Ureter (tissue), 1 donor: ENCODE measurements at places on chromosomes 12 and 14. TPM values are rescaled to one million over a fixed set of nuclear protein-coding genes. Genes with fewer than 3 reads are reported as not detected.

DNA sequence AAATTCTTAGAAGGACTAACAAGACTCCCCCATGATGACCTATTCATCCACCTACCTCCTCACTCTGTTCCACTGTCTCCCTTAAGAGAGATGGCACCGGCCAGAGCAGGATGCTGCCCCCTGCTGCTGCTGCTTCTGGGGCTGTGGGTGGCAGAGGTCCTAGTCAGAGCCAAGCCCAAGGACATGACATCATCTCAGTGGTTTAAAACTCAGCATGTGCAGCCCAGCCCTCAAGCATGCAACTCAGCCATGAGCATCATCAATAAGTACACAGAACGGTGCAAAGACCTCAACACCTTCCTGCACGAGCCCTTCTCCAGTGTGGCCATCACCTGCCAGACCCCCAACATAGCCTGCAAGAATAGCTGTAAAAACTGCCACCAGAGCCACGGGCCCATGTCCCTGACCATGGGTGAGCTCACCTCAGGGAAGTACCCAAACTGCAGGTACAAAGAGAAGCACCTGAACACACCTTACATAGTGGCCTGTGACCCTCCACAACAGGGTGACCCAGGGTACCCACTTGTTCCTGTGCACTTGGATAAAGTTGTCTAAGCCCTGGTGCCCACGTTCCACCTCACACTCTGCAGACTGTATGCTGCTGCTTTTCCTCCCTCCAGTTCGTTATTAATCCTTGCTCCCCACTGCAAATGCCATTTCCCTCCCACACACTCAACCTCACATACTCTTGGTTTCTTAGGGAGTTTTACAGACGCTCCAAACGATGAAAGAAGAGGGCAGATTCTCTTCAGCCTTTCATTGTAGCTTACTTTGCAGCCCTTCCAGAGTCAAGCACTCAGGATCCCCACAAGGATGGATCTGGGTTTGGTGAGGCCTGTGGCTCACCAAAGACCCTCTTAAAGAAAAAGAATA lies at the start of gene RNASE8:
RNASE8 (plus strand) TSS at position 20 of the 873 bp plus-strand sequence; CDS start at position 91, 71 bp downstream.
- DNase-seq = no peak

- no peak for DNase-seq
These were observed 34.8 kb upstream of the CD9 start for GRCh38 chr12:6165395-6165794.

GRCh38 chr12:34598352-34598827 lies 576.1 kb downstream of the ALG10 start:
- no peak for DNase-seq

GRCh38 chr14:61211476-61212255 lies 69.5 kb downstream of the TMEM30B start:
- no peak for DNase-seq

DNA sequence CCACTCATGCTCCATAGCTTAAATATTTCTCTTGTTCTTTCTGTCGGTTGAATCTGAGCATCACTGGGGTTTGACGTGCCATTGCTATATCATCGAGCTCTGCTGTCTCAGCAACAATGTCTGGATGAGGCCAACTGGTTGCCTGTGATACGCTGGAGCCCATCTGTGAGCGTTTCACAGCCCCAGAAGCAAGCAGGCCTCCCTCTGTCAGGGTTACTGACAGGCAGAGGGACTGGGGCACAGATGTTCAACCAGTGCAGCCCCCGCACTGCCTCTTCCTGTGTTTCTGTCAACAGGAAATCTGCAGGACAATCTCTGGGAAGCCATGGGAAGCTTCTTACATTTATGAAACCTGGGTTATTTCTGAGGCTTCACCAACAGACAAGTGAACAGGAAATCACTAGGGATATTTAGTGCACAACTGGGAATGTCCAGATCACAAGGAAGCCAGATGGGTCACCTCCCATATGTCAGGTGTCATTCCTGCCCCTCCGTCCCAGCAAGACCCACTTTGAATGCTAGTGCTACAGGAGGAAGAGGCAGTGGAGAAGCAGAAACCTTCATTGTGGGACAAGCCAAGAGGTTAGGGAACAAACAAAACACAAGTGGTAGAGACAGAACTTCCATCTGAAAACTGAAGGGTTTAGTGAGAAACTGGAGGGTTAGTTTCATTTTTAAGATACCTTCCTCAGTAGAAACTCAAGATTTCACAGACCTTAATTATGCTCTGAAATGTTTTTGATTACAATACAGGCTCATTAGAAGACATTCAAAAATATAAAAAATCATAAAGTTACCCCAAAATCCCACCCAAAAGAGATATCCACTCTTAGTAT lies 24.1 kb downstream of the DMAC2L start:
- DNase-seq = no peak

DNA sequence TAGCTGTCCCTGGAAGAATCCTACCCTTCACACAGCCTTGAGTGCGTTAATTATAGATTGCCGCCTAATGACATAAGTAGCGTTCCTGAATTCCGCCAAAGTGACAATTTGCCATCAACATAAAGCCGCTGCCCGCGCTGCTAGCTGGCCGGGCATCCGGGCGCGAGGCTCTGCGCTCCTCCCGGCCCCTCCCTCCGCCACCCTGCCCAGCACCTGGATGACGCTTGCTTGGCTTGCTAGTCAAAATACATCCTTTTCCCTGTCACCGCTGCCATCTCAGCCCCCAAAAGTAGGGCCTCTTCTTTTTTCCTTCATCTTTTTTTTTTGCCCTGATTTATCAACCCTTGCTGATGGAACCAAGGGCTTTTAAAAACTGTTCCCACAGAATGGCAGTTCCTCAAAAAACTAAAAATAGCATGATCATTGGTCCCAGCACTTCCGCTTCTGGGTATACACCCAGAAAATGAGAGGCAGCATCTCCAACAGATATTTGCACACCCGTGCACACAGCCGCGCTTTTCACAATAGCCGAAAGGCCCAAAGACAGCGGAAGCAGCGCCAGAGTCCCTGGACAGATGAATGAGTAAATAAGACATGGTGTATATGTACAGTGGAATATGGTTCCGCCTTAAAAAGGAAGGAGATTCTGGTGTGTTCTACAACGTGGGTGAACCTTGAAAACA lies 235.2 kb downstream of the BCL11B start:
- no peak for DNase-seq

GRCh38 chr14:104179564-104180129 lies 41.3 kb downstream of the KIF26A start:
- DNase-seq = no peak

DNA sequence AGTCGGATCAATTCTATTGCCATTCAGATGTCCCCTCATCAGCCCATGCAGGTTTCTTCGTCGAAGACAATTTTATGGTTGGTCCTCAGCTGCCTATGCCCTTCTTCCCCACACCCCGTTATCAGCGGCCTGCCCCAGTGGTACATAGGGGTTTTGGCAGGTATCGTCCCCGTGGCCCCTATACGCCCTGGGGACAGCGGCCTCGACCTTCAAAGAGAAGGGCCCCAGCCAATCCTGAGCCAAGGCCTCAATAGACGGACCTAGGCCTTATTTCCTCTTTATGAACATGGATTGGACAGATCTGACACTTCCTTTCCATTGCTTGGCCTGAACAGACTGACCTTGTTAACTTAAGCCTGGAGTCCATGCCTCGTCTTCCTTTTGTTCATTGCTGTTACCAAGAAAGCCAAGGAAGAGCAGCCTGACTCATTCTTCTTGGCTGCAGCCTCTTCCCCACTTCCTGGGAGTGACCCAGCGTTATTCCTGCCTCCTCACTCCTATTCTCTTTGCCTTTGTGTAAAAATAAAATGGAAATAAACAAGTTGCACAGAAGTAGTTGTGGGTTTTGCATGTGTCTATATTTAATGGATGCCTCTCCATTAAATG lies 156.5 kb upstream of the AMIGO2 start:
- DNase-seq = no peak

- DNase-seq = no peak
These were observed 21.3 kb downstream of the CRADD start for GRCh38 chr12:93698307-93699092.

DNA sequence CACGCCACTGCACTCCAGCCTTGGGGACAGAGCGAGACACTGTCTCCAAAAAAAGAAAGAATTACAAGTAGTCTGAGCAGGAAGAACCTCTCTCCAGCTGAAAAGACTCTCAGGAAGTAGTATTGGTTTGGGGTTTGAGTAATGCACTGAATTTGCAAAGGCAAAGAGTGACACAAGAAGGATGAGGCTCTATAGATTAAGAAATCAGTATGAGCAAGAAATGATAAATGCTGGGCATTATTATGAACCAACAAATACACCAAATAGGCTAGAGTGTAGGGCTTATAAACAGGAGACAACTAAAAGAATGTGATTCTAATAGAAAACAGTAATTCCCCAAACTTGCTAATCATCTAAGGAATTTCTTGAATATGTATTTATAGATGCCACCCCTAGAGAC lies 2.6 kb upstream of the SLC35E3 start:
- no peak for DNase-seq

DNA sequence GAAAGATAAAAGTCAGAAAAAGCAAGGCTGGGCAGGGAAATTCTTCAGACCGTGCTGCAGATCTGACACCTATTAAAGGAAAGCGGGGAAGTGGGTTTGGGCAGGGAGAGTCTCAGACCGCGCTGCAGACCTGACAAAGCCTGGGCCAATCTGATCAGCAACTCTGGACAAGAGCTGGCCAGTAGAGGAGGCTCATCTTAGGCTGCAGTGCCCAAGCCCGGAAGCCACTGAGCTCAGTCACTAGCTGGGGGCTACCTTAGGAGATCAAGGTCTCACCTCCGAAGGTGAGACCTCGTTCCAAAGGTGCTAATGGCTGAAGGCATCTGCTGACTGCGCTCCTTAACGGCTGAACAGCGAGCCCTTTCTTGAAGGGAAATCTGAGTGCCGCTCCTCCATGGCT lies 60.2 kb downstream of the SINHCAF start:
- no peak for DNase-seq

GRCh38 chr14:65832431-65833266 lies 420.1 kb downstream of the FUT8 start:
- no peak for DNase-seq

DNA sequence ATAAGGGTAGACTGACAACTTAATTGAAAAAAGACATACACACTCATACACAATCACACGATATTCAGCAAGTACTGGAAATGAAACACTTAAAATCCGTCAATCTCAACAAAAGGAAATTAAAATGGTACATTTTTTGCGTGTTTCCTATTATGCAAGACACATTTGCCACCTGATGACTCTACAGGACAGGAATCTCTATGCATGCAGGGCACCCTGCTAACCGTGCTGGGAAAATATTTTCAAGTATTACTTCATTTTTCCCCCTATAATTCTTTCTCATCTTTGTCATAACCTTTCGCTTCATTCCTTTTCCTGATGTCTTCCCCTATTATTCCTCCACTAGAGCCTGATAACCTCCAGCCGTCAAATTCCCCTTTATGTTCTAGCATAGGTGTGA lies 150.2 kb downstream of the TMEM132D start:
- no peak for DNase-seq

GRCh38 chr14:101184104-101184455 lies 280.6 kb upstream of the RTL1 start:
- DNase-seq = no peak

DNA sequence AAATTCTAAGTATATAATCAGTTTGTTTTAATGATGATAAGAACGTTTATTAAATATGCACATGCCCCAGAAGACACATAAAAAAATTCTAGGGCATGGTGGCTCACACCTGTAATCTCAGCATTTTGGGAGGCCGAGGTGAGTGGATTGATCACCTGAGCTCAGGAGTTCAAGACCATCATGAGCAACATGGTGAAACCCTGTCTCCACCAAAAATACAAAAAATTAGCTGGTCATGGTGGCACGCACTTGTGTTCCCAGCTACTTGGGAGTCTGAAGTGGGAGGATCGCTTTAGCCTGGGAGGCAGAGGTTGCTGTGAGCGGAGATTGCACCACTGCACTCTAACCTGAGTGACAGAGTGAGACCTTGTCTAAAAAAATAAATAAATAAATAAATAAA lies 4.0 kb downstream of the CD69 start:
- no peak for DNase-seq

DNA sequence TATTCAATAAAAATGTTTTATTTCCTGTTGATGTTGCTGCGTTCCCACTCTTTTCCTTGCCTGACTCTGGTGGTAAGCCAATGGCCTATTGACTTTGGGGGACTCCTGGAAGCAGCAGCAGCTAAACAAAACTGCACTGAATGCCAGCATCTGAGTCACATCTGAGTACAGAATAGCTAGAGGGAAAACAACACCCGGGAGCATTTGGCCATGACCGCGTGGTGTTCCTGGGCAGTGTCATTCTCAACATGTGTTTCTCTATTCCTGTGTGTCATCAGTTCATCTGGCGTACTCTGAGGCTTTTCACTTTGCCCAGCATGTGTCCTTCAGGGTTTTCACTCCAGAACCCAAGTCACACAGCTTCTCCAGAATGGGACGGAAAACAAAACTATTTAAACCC lies 238.8 kb downstream of the PAWR start:
- peak; percentile 64 for DNase-seq

DNA sequence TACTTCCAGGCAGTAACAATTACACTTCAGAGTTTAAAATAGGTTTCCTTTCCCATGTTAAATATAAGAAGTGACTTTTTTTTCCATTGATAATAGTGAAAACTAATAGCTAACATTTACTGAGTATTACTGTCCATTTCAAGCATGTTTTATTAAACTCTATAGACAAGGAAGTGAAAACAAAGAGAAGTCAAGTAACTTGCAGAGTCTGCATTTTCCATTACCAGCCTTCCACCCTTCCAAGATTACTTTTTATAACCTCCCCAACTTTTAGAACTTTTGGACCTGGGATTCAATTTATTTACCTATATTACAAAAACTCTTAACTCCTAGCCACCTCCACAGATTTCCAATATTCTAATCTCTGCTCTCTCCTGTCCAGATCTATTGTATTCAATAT lies 67.7 kb downstream of the SEC23A start:
- DNase-seq = no peak

DNA sequence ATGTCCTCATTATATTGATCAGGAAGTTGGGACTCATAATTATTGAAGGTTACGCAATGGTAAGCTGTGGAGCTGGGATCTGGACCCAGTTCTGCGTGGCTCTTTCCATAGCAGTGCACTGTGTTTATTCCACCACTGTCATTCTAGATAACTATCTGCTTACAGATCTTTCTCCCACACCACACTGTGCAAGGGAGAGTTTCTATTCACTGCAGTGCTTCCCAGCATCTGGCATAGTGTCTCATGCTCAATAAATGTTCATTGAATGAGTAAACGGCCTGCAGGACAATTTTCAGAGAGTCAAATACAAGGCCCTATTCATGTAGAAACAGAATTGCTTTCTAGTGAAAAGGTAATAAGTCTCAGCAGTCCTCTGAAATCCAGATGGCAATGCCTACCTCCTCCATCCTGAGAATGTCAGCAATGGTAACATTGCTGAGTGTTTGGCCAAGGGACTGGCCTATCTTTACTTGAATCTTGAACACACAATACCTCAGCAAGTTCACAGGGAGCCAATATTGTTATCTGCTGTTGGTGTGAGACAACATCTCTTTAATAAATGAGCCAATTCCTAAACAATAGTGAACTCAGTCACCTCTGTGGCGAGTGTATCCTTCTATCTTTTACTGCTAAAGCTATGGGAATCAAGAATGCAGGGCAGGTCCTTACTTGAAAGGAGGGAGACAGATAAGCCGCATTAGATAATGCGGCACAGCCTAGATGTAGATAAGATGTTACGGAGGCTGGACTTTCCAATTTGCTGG lies 332.4 kb upstream of the PRICKLE1 start:
- no peak for DNase-seq

Gene RBP5
- total RNA-seq = 7.5 TPM

Gene COX8C
- not detected for total RNA-seq

Gene PTGDR
- 2.7 TPM for total RNA-seq

Gene KLRK1
- 7.6 TPM for total RNA-seq

Gene SAMD15
- total RNA-seq = 1.8 TPM

Gene NRIP2
- 3.6 TPM for total RNA-seq

Gene CIROP
- total RNA-seq = not detected

Gene PAPLN
- 6.7 TPM for total RNA-seq

Gene ZNF268
- 30.6 TPM for total RNA-seq
